Mesenteric fat pad (tissue), 1 donor: ENCODE measurements at places on chromosomes 13 and 19. TPM values are rescaled to one million over a fixed set of nuclear protein-coding genes. Genes with fewer than 3 reads are reported as not detected.

The ZSCAN22 gene
- 2.5 TPM for total RNA-seq

The HSD17B14 gene
- total RNA-seq: 9.4 TPM

GRCh38 chr13:32902874-32903273 lies 113.3 kb upstream of the KL start:
- no peak for DNase-seq

The PSG2 gene
- not detected for total RNA-seq

GRCh38 chr13:37929308-37929707 lies 59.7 kb upstream of the TRPC4 start:
- no peak for DNase-seq

DNA sequence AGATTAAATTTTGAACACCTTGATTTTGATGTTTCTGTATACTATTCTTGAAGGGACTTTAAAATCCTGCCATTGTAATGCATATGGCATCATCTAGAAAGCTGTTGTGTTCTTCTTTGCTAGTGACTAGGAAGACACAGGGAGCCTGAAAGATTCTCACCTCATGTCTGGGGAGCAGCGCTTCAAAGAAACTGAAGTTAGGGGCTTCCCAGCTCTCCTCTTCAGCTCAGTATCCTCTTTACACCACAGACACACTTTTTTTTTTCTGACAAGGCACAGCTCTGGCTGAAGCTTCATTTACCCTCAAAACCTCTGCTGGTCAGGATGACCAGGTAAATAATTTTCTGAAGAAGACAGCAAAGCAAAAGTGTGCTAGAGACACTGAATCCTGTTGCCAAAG lies 255.6 kb downstream of the ITGBL1 start:
- DNase-seq: no peak

The KLK6 gene
- not detected for total RNA-seq

DNA sequence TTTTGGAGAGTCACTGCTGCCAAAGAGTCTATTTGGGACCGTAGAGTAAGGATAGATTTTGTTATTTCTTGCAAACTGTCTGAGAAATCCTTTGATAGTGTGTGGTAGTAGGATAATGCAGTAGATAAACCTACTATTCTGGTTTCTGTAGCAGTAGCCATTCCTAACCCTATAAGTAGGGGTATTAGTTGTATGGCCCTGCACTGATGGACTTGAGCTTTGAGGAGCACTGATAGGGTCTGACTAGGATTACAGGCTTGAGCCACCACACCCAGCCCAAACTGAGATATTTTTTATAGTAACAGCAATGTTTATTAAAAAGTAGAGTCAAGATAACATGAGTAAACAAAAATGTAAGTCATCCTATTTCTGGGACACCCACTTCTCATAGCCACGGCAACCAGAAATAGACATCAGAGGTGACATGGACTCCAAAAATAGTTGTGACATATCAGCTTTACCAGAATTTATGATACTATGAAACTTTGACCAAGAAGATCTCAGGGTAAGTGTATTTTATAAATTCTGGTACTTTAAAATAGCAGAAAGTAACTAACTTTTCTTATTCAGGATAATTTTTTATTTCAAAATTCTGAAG lies 479.1 kb downstream of the SUCLA2 start:
- no peak for DNase-seq

DNA sequence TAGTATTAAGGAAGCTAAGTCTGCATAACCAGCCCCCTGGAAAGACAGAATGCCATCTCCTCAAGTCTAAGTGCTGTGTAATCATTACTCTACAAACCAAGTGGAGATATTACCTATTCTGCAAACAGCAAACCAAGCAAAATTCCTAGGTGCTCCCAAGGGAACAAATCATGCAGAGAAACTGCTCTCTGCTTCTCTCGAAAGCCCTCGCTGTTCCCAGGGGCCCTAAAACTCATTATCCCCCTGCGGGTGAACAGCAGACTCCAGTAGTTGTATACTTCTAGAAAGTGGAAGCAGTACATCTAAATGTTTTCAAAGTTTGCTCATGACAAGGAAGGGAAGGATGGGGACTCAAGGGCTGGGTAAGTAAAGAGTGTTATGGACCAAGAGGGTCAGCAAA lies 3.2 kb downstream of the DLEU7 start:
- no peak for DNase-seq

- DNase-seq: no peak
Observed at GRCh38 chr19:14048443-14049153, 13.3 kb downstream of the PALM3 start.

GRCh38 chr13:18628428-18628827 lies 553.2 kb downstream of the TUBA3C start:
- no peak for DNase-seq

DNA sequence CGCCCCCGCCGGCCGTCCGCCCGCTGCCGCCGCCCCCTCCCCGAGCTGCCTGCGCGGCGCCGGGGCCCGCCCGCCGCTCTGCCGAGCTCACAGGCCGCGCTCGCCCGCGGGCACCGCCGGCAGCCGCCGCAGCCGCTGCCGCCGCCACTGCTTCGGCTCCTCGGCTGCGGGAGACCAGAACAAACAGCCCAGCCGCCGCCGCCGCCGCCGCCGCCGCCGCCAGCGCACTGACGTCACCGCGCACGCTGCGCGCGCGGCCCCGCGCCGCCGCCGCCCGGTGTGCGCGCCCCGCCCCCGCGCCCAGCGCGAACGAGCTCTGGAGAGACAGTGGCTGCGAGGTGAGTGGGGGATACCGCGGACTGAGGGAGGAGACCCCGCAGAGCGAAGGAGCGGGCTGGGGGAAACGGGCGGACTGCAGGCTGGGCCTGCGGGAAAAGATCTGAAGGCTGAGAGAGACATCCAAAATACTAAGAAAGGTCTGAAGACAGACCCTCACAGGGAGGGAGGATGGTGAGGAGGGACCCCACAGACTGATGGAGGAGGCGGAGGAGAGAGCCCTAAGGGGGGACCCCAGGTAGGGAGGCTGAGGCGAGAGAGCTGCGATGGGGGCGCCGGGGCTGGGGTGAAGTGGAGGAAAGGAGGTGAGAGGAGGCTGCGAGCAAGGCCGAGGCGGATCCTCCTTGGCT lies at the start of gene BRD4:
Gene BRD4 (minus strand): TSS at position 229 of the 686 bp plus-strand sequence. CDS start 59,440 bp downstream, outside the sequence.
- peak; percentile 94 for DNase-seq

The ZNF468 gene
- 10.5 TPM for total RNA-seq
